ENCODE measurements at places on chromosomes 4 and X.

GRCh38 chrX:29671421-29671820, 543.9 kb upstream of the MAGEB2 start:
- DNase-seq: no peak

DNA sequence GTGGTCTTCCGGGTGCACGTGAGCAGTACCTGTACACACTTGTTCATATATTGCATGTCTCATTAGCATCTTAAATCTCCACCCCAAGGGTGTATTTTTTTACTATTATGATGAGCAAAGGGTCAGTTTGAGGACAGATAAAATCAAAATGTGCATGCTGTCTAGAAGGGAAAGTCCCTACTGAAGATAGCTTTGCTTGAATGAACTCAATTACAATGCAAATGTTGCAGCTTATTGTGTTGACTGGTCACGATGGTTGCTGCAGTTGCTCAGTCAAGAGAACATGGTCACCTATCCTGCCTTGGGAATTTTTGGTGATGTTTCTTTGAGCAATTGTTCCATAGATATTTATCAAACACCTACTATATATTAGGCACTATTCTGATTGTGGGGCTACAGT, 103.8 kb upstream of the MID1IP1 start:
- DNase-seq: no peak

DNA sequence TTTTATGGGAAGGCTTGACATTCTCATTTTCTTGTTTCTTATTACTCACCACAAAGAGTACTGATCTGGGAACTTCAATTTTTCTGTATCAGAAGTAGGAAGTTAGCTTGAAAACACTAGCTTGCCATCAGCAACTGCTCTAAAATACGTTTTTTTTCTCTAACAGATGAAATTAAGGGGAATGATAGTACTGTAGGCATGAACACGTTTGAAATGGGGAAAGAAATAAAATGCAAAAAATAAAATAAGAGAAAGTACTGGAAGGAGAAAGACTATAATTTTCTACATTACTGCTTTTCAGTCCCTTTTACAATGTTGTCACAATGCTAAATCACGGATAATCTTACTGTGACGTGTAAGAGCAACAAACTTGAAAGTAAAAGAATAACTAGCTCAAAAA, 1.5 kb downstream of the RADX start:
- no peak for DNase-seq

GRCh38 chrX:120468071-120468470, 1.0 kb downstream of the LAMP2 start:
- DNase-seq: no peak

DNA sequence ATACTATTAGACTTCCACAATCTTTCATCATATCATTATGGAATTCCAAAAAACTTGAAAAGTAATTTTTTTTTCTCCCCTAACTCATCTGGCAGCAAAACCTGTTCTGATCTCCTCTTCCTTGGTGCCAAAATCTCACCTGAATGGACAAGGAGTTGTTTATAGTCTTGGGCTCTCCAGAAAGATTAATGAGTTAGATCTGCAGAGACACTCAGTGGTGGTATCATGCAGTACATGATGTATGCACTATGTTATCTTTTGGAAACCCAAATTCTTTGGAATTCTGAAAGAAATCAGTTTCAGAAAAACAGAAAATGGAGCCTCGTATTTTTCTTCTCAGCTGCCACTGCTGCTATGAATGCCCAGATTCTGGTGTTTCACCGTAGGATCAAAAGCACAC, 11.7 kb downstream of the GPM6B start:
- no peak for DNase-seq

Measured in stimulated activated CD4-positive, alpha-beta T cell treated with anti-CD3 and anti-CD28 coated beads, Interleukin-2, amount 100 ng/mL, for 24 hours (primary cell).